ENCODE measurements at places on chromosomes 2 and 18. TPM values are rescaled to one million over a fixed set of nuclear protein-coding genes. Genes with fewer than 3 reads are reported as not detected.

DNA sequence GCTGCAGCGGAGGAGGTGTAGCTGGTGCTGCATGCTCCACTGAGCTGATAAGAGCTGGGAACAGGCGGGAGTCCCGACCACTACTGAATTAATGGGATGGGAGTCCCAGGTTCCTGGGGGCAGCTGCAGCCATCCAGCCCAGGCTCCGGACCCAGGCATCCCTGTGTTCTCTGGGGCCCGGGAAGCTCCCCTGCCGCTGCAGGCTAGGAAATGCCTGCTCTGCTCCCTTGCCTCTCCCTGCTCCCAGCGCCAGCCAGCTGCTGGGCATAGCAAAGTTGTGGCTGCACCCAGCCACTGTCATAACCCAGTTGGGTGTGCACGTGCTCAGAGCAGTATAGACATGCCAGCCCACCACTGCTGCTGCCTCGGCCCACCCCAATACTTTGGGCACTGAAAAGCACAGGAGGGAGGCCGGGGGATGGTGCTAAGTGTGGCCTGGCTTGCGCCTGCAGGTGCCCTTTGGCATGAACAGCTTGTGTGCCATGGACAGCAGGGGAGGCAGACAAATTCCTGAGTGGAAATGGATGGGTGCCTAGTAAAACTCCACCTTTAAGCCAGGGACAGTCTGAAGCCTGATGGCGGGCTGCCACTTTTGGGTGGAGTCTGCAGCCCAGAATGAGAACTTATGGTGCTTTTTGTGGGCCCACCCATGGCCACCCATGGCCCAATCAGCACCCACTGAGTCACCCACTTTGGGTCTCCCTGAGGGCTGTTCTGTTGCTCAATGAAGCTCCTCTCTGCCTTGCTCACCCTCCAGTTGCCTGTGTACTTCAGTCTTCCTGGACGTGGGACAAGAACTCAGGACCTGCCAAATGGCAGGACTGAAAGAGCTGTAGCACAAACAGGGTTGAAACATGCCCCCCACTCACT is 219.3 kb upstream of the TMEFF2 start:
- no peaks in the 10 kb centered on the region for H3K27me3 ChIP-seq
- peak; percentile 17 for DNase-seq
- no peaks in the 10 kb centered on the region for H3K4me1 ChIP-seq
- H3K36me3 ChIP-seq = no peaks in the 10 kb centered on the region
- no peak overlapping the region for H3K4me3 ChIP-seq
- no peak overlapping the region for H3K27ac ChIP-seq

DNA sequence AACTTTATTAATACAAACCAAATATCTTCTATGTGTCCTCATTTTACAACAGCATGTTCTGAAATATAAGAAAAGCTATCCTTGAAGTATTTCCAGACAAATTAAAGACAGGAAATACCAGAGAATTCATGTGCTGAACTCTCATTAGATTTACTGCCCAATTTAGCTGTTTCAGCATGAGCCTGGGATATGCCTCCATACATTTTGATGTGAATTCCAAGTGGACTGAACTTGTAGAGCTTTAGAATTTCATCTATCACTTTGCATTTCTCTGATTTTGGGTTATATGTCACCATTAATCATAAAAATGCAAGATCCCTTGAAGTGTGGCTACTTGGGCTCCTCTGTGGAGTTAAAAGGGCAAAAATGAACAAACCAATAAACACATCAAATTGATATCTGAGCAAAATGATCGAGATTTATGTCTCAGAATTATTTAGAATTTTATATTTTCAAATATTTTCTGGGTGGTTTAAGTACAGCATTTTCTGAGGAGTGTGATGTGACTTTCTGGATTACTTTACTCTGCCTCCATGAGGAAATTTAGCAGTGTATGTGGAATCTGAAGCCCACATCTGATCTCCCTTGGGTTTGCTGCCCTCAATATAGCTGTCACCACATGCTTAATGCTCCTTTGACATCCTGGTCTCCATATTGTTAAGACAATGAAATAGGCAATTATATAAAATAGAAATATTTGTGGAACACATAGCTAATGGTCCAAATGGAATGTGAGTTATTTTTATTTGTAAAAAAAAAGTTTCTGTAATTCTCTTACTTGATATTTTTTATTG is 206.6 kb upstream of the RBMS1 start:
- H3K27me3 ChIP-seq = no peaks in the 10 kb centered on the region
- DNase-seq = no peak
- no peaks in the 10 kb centered on the region for H3K4me1 ChIP-seq
- H3K4me3 ChIP-seq = no peak overlapping the region
- no peak overlapping the region for H3K27ac ChIP-seq

DNA sequence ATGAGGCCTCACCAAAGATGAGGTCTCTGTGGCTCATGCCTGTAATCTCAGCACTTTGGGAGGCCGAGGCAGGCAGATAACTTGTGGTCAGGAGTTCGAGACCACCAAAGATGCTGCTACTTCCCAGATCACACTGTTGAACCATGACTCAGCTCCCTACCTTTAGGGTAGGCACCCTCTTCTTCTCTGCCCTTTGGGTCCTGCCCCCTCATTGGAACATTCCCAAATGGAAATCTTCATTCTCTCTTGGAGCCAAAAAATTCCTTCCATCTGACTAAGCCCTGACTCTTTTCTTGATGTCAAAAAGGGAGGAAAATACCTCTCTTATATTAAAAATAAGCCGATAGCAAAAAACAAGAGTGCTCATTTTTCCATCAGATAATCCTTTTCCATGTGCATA is 183.5 kb downstream of the PAX3 start:
- H3K36me3 ChIP-seq = no peaks in the 10 kb centered on the region
- no peak overlapping the region for H3K27ac ChIP-seq
- H3K27me3 ChIP-seq = no peaks in the 10 kb centered on the region
- H3K4me1 ChIP-seq = no peaks in the 10 kb centered on the region
- no peak for DNase-seq
- no peak overlapping the region for H3K4me3 ChIP-seq

DNA sequence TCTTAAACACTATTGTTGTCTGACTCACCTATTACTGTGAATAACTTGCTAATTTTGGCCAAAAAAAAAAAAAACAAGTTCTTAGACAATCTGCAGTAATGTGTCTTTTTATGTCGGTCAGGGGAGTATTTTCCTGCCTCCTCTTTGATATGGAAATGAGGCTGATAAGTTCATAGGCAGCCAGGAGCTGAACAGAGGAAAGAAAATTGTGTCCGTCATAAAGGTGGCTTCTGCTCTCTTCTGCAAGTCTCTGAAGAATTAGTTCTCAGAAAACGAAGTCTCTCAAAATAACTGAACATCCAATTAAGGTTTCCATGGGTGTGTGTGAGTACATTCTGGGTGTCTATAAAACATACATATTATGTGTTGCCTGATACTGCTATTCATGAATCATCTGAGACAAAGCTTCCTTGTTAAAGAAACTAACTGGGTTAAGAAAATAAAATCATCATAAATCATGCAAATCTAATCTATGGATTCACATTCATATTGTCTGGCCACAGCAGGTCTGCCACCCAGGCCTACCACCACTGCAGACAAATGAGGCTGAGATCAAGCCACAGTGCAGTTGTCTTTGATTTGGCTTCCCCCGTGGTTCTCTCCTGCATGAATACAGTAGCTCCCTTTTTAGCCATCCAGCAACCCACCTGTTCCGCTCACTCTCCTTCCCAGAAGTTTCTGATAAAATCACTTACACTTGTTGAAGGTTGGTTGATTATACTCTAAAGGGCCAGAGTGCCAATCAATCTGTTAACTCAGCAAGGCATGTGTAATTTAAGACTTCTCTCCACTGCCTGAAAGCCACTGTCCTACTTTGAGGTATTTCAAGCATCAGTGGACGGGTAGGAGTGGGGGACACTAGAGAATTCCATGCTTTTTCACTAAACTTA is 19.4 kb upstream of the SP5 start:
- no peak overlapping the region for H3K4me3 ChIP-seq
- no peaks in the 10 kb centered on the region for H3K36me3 ChIP-seq
- H3K4me1 ChIP-seq = no peaks in the 10 kb centered on the region
- H3K27ac ChIP-seq = no peak overlapping the region
- H3K27me3 ChIP-seq = no peaks in the 10 kb centered on the region
- DNase-seq = no peak

GRCh38 chr2:10216677-10217488 is 85.8 kb upstream of the HPCAL1 start:
- H3K4me3 ChIP-seq = no peak overlapping the region
- H3K27ac ChIP-seq = no peak overlapping the region
- H3K4me1 ChIP-seq = no peaks in the 10 kb centered on the region
- H3K36me3 ChIP-seq = no peaks in the 10 kb centered on the region
- DNase-seq = no peak

Gene PROM2
- total RNA-seq = 5.9 TPM

DNA sequence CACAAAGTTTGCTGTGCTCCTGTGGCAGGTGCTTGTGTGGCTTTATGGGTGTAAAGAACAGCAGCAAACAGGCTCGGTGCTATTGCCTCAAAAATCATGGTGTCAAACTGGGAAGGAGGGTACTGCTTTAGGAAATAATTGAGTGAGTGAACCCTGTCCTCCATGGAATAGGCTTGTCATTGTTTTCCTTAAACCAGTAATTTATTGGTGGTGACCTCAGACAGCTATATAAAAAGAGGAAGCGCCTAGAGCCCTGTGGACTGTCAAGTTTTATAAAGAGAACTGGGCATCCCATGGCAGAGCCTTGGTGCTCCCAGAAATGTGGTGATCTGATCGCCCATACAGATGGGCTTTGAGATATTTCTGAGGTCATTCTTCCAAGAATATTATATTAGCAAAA is 4.7 kb upstream of the CXCR4 start:
- H3K4me1 ChIP-seq = peaks cover 21% of the 10 kb centered on the region
- no peaks in the 10 kb centered on the region for H3K36me3 ChIP-seq
- H3K27me3 ChIP-seq = no peaks in the 10 kb centered on the region
- H3K4me3 ChIP-seq = no peak overlapping the region
- peak overlapping the region; percentile 26 for H3K27ac ChIP-seq
- DNase-seq = no peak

DNA sequence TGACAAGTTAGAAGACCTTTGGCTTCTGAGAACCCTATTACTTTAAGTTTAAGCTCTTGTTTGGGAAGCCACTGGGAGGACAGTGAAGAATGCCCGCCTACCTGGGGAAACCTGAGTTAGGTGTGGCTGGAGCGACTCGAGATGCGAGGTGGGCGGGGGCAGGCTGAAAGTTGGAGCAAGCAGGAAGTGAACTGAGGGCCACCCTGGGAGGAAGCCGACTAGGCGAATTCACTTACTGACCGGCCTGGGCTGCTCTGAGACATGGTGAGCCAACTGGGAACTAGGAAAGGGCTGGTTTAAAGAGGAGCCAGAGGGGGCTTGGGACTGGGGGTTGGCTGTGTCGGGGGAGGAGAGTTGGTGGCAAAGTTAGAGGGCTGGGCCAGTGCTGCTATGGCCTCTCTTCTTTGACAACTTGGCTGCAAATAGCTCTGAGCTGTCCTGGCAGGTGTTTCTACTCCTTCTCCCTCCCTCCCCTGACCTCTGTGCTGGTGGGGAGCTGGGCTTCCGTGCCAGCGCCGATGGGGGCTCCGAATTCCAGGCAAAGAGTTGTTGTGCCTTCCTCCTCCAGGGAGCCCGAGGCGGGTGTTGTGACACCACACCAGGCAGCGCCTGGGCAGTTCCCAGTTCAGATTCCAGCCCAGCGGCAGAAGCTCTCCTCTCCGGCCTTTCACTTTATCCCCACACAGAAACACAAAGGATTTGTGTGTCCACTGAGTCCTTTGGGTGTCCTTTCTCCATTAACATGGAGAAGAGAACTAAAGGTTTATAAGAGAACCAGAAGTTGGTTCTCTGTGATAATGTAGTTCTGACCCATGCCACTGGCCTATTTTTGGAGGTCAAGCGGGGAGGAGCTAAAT is at the start of gene VAMP8:
TSS of gene VAMP8 (plus strand) at position 201 of the 857 bp plus-strand sequence. CDS start at position 262, 61 bp downstream.
- H3K27ac ChIP-seq = peak within 1 kb of the TSS; percentile 90
- peaks cover 11% of the 10 kb centered on the region for H3K36me3 ChIP-seq
- peak; percentile 93 for DNase-seq
- peaks cover 41% of the 10 kb centered on the region for H3K4me1 ChIP-seq
- H3K4me3 ChIP-seq = peak within 1 kb of the TSS; percentile 5
- H3K27me3 ChIP-seq = no peaks in the 10 kb centered on the region

Gene SPDYA
- 1.5 TPM for total RNA-seq

DNA sequence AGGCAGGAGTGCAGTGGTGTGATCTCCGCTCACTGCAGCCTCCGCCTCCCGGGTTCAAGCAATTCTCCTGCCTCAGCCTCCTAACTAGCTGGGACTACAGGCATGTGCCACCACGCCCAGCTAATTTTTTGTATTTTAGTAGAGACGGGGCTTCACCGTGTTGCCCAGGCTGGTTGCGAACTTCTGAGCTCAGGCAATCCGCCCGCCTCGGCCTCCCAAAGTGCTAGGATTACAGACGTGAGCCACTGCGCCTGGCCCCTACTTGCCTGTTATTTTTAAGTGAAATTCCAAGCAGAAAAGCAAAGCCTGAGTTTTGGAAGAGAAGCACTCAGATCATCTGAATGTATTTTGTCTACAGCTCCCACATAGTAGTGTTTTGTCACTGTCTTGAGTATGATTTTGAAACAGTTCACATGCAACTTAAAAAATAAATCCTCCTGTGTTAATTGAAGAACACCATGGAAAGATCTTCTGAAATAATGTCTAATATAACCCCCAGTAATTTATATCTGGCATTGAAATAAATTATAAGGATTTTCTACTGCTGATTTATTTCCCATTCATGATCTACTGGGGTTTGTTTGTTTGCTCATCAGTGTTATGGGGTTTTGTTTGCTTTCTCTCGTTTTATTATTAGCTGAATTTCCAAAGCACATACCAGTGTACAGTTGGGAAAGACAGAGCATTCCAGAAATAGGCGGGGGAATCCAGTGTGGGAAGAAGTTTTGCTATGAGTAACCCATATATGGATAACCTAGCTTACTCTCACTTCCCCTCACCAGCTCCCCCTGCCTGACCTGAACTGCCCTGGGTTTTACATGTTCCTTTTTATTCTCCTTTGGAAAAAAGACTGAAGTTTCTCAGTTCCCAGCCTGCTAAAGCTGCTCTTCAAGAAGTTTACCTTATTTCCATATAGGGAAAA is 80.1 kb upstream of the MAP3K20 start:
- no peak overlapping the region for H3K27ac ChIP-seq
- no peaks in the 10 kb centered on the region for H3K27me3 ChIP-seq
- no peak overlapping the region for H3K4me3 ChIP-seq
- peaks cover 9% of the 10 kb centered on the region for H3K4me1 ChIP-seq
- H3K36me3 ChIP-seq = peaks cover 17% of the 10 kb centered on the region

Gene GPR35
- 3.1 TPM for total RNA-seq

Measured in upper lobe of left lung (tissue), 6 donors.